ENCODE measurements at places on chromosomes 6 and 20.
A peak's percentile ranks its signal among the peaks of the same experiment; 100 is the strongest.

DNA sequence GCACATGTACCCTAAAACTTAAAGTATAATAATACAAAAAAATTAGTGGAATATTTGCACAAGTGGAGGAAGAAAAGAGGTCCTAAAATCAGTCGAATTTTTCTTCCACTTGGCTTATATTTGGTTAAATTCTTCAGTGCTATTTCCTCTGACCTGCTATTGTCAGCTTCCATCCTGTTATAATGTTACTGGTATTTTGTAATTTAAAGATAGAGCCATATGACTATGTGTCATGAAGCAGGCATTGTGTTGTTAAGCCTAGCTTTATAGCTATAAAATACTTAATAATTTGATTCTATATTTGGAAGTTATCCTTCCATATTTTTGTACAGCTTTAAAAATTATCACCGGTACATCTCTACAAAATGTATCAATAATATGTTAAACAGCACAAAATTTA lies 455.9 kb upstream of the MARCKS start:
- no peak overlapping the region for H3K4me3 ChIP-seq
- no peaks in the 10 kb centered on the region for H3K36me3 ChIP-seq
- no peaks in the 10 kb centered on the region for H3K27me3 ChIP-seq
- no peak for DNase-seq
- peaks cover 20% of the 10 kb centered on the region for H3K4me1 ChIP-seq

GRCh38 chr6:146860583-146860982 lies 261.8 kb downstream of the ADGB start:
- no peak overlapping the region for H3K4me3 ChIP-seq
- no peak overlapping the region for H3K27ac ChIP-seq
- H3K4me1 ChIP-seq, result peaks cover 11% of the 10 kb centered on the region
- H3K36me3 ChIP-seq, result no peaks in the 10 kb centered on the region

- H3K4me1 ChIP-seq, result peaks cover 52% of the 10 kb centered on the region
- H3K27ac ChIP-seq, result no peak overlapping the region
- H3K36me3 ChIP-seq, result peaks cover 2% of the 10 kb centered on the region
- H3K27me3 ChIP-seq, result no peaks in the 10 kb centered on the region
- no peak overlapping the region for H3K4me3 ChIP-seq
Measured at GRCh38 chr6:75283907-75284631, 523 bp downstream of the TMEM30A start.

DNA sequence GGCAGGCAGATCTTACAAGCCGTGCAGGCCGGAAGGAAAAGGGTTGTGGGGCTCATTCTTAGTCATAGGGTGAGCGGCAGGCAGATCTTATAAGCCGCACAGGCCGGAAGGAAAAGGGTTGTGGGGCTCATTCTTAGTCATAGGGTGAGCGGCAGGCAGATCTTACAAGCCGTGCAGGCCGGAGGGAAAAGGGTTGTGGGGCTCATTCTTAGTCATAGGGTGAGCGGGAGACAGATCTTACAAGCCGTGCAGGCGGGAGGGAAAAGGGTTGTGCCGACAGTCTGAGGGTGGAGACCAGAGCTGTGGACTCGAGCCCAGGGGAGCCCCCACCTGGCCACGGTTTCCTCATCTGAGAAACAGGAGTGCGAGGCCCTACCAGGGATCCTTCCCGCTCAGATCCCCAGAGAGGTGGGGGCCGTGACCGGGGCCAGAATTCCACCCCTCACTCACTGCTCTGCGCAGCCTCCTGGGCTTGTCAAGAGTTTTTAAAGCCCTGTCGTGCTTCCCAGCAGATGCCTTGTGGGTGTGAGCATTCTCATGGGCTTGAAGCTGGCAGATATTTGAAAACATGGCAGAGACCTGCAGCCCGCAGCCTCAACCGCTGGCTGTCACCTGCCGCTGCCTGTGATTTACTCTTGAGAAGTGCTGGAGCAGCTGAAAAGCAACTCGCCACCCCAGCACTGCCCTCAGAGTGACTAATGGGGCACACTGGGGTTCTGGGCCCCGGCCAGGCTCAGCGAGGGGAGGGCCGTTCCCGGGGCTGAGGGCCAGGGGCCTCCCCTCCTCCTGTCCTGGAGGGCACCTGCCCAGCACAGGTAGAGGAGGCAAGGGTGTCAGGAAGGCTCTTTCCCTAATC lies 31.9 kb downstream of the NTSR1 start:
- no peak overlapping the region for H3K27ac ChIP-seq
- H3K4me3 ChIP-seq, result no peak overlapping the region
- H3K4me1 ChIP-seq, result peaks cover 6% of the 10 kb centered on the region
- H3K27me3 ChIP-seq, result peaks cover 17% of the 10 kb centered on the region

GRCh38 chr6:65045801-65046200 lies 661.2 kb downstream of the EYS start:
- H3K27me3 ChIP-seq, result no peaks in the 10 kb centered on the region
- H3K4me1 ChIP-seq, result no peaks in the 10 kb centered on the region
- DNase-seq, result no peak

DNA sequence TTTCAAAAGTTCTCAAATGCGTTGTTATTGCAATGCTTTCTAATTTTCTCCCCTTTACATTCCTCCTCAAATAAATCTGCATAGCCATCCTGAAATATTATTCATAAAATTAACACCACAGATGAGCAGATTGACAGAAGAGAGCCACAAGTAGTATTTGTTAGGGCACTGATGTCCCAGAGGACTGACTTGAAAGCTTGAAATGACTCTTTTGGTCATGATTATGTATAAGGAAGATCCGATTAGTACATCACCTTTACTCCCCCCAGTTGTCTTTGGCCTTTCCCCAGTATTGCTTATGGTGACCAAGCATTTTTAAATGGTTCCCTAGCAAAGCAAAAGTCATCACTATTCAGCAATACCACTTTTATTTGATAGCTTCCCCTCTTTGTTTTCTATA lies 187.6 kb downstream of the ADAT2 start:
- H3K27ac ChIP-seq, result no peak overlapping the region
- peaks cover 13% of the 10 kb centered on the region for H3K4me1 ChIP-seq
- no peak for DNase-seq
- H3K27me3 ChIP-seq, result no peaks in the 10 kb centered on the region
- H3K36me3 ChIP-seq, result peaks cover 4% of the 10 kb centered on the region
- no peak overlapping the region for H3K4me3 ChIP-seq

DNA sequence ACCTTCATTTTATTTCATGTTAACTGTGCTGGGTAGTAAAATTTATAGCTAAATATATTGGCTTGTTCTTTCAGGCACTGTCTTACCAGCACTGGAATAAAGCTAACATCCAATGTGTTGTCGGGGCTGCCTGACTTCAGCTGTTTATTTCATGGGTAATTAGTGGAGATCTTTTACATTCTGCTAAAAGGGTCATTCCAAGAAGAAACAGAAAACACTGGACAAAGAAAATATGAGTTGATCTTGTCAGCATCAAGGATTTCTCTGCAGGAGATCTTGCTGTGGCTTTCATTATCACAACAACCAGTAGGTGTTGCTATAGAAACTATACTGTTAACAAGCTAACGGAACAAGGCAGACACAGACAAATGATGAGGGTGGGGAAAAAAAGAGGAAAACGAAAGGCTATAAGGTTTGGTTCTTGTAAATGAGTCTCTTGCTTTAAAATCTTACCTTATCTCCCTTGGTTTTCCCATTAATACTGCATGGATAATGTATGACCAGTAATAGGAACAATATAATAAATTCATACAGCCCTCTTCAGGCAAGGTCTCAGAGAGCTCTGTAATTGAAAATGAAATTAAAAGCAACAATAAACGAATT lies 206.8 kb downstream of the SIM1 start:
- H3K27me3 ChIP-seq, result no peaks in the 10 kb centered on the region
- peaks cover 4% of the 10 kb centered on the region for H3K4me1 ChIP-seq
- no peaks in the 10 kb centered on the region for H3K36me3 ChIP-seq
- no peak for DNase-seq

DNA sequence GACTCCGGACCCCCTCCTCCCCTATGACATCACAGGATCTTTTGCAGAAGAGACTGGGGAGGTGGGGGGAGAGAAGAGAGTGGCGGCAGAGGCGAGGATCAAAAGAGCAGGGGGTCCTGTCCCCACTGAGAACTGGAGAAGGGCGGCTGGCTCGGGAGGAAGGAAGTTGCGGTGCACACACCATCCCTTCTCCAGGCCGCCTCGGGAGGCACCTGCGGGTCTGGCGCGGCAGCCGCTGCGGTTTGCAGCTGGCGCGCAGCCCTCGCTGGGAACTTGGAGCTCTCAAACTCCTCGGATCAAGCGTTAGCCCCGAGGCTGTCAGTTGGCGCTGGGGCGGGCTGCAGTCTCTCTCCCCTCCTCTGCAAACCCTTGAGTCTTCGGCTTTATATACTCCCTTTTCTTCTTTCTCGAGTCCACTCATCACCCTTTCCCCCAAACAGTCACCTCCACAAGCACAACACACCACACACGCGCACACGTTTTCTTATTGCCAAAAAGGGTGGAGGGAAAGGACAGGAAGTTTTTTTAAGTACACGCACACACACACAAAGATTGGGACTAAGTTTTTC lies 180.7 kb downstream of the TBXT start:
- peak overlapping the region; percentile 58 for H3K4me3 ChIP-seq
- H3K27ac ChIP-seq, result no peak overlapping the region
- H3K4me1 ChIP-seq, result peaks cover 25% of the 10 kb centered on the region
- H3K36me3 ChIP-seq, result no peaks in the 10 kb centered on the region
- DNase-seq, result no peak
- peaks cover 97% of the 10 kb centered on the region for H3K27me3 ChIP-seq

GRCh38 chr6:137852346-137852745 lies 14.7 kb upstream of the TNFAIP3 start:
- H3K4me1 ChIP-seq, result peaks cover 13% of the 10 kb centered on the region
- H3K36me3 ChIP-seq, result no peaks in the 10 kb centered on the region
- no peaks in the 10 kb centered on the region for H3K27me3 ChIP-seq
- DNase-seq, result no peak
- no peak overlapping the region for H3K27ac ChIP-seq
- no peak overlapping the region for H3K4me3 ChIP-seq

DNA sequence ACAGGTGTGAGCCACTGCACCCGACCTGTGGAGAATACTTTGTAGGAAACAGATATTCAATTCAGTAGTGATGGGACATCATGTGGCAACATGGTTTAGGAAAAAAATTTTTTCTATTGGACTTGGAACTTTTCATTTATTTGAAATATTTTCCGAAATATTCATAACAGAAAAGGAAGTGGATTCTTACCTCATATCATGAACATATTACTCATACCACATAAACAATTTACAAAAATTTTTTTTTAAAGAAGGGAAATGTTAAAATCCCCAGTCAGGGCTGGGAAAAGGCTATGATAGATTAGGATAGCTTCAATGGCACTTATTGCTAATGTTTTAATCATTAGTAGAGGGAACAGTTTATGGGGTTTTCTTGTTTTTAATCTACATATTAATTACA lies 6.8 kb upstream of the ALDH8A1 start:
- no peak for DNase-seq
- H3K27me3 ChIP-seq, result no peaks in the 10 kb centered on the region
- H3K36me3 ChIP-seq, result peaks cover 29% of the 10 kb centered on the region
- no peaks in the 10 kb centered on the region for H3K4me1 ChIP-seq
- H3K27ac ChIP-seq, result no peak overlapping the region

DNA sequence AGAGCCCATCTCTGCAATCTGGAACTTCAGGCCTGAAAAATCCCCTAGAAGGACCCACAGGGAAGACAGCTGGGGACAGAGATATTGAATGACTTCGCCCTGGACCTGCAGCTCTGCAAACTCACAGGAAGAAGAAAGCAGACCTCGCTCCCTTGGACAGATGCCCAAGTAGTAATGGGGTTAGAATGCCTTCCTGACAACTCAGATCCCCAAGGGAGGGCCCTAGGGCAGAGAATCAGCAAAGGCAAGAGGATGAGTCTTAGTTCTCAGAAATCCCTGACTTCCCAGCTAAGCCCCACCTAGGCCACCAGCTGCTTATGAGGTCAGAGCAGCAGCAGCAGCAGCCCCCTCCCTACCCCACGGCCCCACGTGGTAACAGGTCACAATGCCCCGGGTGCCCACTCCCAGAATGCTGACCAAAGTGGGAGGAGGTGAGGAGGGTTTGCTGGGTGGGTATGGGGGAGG lies at the start of gene C20orf141:
Gene C20orf141, plus strand, starts transcription at position 401 of the 465 bp plus-strand sequence. CDS start 198 bp downstream, outside the sequence.
- DNase-seq, result no peak
- H3K4me3 ChIP-seq, result no peak within 1 kb of the TSS
- no peaks in the 10 kb centered on the region for H3K27me3 ChIP-seq
- peak within 1 kb of the TSS; percentile 88 for H3K27ac ChIP-seq
- peaks cover 27% of the 10 kb centered on the region for H3K4me1 ChIP-seq

DNA sequence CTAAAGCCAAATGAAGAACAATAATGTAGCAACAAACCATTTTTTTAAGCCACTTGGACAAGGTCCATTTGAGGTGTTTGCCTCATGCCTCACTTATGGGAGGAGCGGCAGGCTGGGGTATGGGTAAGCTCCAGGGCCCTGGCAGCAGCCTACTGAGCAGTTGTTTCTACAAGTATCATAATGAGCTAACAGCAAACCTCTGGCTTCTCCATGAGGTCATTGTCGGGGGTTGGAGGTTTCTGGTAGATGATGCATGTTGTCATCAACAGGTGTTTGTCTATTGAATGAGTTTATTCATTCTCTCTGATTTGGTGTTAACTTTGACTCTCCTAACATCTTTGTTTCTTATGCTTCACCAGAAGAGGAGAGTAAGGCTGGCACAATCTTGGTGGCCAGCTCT lies 150.7 kb downstream of the TBC1D7 start:
- no peak for DNase-seq
- H3K4me3 ChIP-seq, result no peak overlapping the region
